CD8-positive, alpha-beta memory T cell (primary cell): ENCODE measurements at places on chromosomes 3 and 15.

GRCh38 chr15:86201313-86202008 lies 121.8 kb downstream of the AGBL1 start:
- DNase-seq, result no peak
- H3K27ac ChIP-seq, result no peak overlapping the region
- no peaks in the 10 kb centered on the region for H3K36me3 ChIP-seq
- H3K27me3 ChIP-seq, result no peaks in the 10 kb centered on the region
- H3K4me3 ChIP-seq, result no peak overlapping the region

- no peak overlapping the region for H3K27ac ChIP-seq
- no peaks in the 10 kb centered on the region for H3K4me1 ChIP-seq
- H3K27me3 ChIP-seq, result no peaks in the 10 kb centered on the region
- no peak for DNase-seq
- no peaks in the 10 kb centered on the region for H3K36me3 ChIP-seq
- H3K4me3 ChIP-seq, result no peak overlapping the region
These were observed 14.4 kb upstream of the TPRG1 start for GRCh38 chr3:189157232-189158007.

- no peaks in the 10 kb centered on the region for H3K27me3 ChIP-seq
- DNase-seq, result no peak
- H3K27ac ChIP-seq, result no peak overlapping the region
- no peaks in the 10 kb centered on the region for H3K4me1 ChIP-seq
- no peaks in the 10 kb centered on the region for H3K36me3 ChIP-seq
- no peak overlapping the region for H3K4me3 ChIP-seq
These were observed 197.0 kb upstream of the CFAP20DC start for GRCh38 chr3:59246719-59247401.

- no peak overlapping the region for H3K27ac ChIP-seq
- no peak for DNase-seq
- H3K4me3 ChIP-seq, result no peak overlapping the region
- no peaks in the 10 kb centered on the region for H3K36me3 ChIP-seq
These were observed 578.3 kb upstream of the ADAMTS9 start for GRCh38 chr3:65265942-65266590.
